Endodermal cell (in vitro differentiated cells): ENCODE measurements at places on chromosomes 16 and 17. TPM values are rescaled to one million over a fixed set of nuclear protein-coding genes. Genes with fewer than 3 reads are reported as not detected.

DNA sequence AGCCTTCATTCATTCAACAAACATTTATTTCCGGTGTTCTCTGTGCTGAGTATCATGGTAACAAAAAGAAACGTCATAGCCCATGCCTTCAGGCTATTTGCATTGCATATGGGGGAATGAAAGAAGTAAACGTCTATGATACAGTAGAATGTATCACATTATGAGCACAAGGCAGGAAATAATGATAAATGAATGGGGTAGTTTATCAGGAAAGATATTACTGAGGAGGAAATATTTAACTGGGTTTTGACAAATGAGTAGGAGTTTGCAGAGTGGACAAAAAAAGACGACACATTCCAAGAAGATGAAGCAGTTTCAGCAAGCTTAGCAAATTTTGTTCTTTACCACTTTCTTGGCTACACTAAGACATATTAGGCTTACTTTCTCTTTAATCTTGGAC lies 1.3 kb upstream of the KRTAP4-7 start:
- no peak for DNase-seq

Gene BAHCC1
- 52.4 and 78.1 TPM in 2 replicates for total RNA-seq

Gene DHX58
- 0.38 to 0.73 TPM (median 0.69 TPM) in 3 replicates for total RNA-seq

Gene NPB
- 1.8 to 3.7 TPM (median 2.1 TPM) in 3 replicates for total RNA-seq

Gene GGT6
- total RNA-seq: not detected in 2 replicates

Gene PSMD11
- total RNA-seq: 168 and 172 TPM in 2 replicates

- no peak for DNase-seq
Observed at GRCh38 chr16:86142801-86143236, 243.9 kb downstream of the IRF8 start.

DNA sequence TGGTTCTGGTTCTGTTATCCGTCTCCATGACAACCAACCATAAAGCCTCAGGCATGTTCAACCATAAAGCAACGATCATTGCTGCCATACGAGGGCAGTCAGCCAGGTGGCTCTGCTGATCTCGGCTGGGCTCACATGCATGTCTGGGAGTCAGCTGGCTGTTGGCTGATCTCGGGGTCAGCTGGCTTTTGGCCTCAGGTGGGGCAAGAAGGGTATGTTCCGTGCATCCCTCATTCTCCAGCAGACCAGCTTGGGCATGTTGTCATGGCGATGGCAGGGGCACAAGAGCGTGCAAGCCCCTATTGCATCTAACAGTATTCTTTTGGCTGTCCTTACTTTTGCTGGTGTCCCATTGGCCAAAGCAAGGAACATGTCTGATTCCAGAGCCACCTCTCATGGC lies 86.2 kb downstream of the ABCC6 start:
- DNase-seq: no peak

Gene TUBG1
- 52.4 to 133 TPM (median 124 TPM) in 3 replicates for total RNA-seq
